Activated CD8-positive, alpha-beta memory T cell treated with anti-CD3 and anti-CD28 coated beads for 24 hours (primary cell): ENCODE measurements at places on chromosomes 4 and X.

DNA sequence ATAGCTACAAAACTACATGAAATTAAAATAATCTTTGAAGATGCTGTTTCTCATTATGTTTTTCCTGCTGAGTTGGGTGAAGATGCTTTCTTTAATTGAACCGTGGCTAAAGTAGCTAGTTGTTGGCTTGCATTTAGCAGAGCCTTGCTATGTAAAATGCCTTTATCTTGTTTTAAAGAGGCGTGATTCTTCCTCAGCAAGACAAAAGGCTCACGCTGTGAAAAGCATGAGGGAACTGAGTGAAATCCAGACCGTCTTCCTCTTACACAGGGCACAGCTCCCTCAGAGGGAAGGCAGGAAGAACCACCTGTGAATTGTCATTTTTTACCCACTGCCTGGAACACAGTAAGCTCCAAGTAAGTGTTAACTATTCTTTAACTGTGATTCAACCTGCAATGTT lies 39.0 kb upstream of the ZNF518B start:
- no peak for DNase-seq

- no peak for DNase-seq
Measured at GRCh38 chr4:17875402-17876070, 64.8 kb downstream of the NCAPG start.

DNA sequence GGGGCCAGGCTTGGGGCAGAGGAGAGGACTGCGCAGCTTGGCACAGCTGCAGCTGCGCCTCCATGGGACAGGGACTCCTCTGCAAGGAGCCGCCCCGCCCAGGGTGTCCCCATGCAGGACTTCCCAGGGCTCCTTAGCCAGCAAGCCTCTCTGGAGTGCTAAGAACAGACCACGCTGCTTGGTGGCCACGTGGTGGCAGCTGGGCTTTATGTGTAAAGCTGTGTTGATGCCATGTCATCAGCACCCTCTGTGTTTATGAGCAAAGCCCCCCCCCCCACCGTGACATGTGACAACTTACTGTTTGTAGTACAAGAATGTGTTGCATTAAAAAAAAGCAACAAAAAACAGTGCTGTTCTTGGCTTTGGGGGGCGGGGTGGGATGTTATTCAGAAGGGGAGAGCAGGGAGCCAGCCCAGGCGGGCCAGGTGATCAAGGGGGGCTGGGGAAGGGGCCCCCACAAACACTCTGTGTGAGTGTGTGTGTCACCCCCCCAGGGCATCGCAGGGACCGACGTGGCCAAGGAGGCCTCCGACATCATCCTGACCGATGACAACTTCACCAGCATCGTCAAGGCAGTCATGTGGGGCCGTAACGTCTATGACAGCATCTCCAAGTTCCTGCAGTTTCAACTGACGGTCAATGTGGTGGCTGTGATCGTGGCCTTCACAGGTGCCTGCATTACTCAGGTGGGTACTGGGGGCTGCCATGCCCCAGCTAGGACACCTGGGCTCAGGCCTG lies 40.3 kb downstream of the ATP2B3 start:
- no peak for DNase-seq

- no peak for DNase-seq
Measured at GRCh38 chrX:51853251-51853650, 40.2 kb upstream of the MAGED1 start.

GRCh38 chr4:4856071-4857000 lies 3.1 kb upstream of the MSX1 start:
- DNase-seq, result no peak
